ENCODE measurements at places on chromosomes 2 and 18.

DNA sequence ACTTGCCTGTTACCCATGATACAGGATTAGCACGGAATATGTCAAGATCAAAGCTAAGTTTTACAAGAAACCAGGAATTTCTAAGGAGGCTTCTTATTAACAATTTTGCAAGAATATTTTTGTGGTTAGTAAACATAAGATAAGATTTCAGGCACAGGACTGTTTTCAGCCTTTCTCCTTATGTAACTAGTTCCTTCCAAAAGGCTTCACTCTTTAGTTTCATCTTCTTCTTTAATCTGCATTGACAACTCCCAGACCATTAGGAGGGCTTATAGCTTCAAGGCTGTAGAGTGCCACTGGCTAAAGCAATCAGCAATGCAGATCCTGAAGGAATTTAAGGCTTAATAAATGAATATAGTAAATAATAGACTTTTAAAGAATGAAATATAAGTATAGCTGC, 29.3 kb downstream of the SLC14A1 start:
- no peak for DNase-seq

GRCh38 chr18:59218018-59218417, 1.9 kb upstream of the GRP start:
- no peak for DNase-seq

DNA sequence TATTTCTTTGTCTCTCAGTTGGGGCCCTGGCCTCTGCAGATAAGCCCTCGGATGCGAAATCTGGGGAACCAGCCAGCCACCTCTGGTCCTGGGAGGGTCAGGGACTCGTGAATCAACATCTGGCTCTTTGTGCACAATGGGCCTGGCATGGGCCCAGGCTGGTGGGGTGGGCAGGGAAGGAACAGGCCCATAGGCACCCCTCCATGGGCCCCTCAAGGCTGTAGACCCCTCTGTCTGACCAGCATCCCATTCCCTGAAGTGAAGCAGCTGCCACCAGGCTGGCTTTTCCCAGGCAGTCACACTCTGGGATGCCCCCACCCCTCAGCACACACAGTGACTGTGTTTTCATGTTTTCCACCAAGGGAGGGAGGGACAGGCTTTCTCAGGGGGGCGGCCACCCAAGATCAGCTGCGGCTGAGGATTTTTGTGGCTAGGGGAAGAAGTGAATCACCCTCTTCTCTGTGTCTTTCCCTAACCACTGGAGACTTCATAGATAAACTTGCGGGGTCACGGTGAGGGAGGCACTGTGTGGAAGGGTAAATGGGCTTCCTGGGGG, 166.0 kb downstream of the AGAP1 start:
- no peak for DNase-seq

GRCh38 chr18:68282232-68282631, 432.7 kb downstream of the TMX3 start:
- DNase-seq, result no peak

- DNase-seq, result no peak
Measured at GRCh38 chr2:240701736-240702639, 10.3 kb downstream of the AQP12A start.

DNA sequence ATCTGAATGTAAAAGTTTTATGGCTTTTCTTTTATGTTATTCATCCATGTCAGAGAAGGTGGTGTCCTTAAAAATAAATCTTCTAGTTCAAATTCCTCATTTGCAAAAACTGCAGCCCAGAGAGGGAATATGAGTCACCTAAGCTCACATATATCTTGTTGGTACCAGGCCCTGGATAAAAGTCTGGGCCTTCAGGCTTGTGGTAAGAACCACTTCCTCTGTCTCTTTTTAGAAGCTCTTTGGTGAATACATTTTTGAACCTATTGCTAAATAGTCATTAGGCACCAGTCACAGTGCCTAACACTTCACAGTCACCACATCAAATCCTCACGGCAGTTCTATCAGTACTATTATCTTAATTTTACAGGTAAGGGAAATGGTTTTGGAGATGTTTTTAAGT, 199.2 kb downstream of the KCNS3 start:
- peak; percentile 45 for DNase-seq

GRCh38 chr2:45889053-45889452, 237.6 kb downstream of the PRKCE start:
- DNase-seq, result no peak

- no peak for DNase-seq
Measured at GRCh38 chr2:238702276-238703052, 145.4 kb upstream of the TWIST2 start.

- peak; percentile 92 for DNase-seq
Measured at GRCh38 chr2:46332686-46333281, 35.6 kb downstream of the EPAS1 start.

DNA sequence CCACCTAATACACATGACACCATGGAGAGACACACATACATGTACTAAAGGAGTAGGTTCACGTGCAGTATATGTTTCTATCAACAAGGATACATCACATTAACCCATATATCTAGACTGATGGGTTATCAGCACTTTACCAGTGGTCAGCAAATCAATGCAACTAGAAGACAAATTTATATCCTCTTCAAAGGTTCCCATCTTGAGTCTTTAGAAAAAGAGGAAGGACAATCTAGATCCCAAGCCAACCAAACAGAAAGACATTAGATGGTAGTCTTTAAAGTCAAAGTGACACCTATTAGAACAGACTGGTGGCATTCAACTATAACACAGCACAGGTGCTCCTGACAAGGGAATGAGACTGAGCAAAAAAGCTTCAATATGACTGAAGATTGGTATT, 13.8 kb upstream of the SERTAD2 start:
- no peak for DNase-seq

- no peak for DNase-seq
Measured at GRCh38 chr18:53018791-53019190, 678.8 kb downstream of the DCC start.

- no peak for DNase-seq
Measured at GRCh38 chr2:180978903-180979748, 1.3 kb upstream of the UBE2E3 start.

DNA sequence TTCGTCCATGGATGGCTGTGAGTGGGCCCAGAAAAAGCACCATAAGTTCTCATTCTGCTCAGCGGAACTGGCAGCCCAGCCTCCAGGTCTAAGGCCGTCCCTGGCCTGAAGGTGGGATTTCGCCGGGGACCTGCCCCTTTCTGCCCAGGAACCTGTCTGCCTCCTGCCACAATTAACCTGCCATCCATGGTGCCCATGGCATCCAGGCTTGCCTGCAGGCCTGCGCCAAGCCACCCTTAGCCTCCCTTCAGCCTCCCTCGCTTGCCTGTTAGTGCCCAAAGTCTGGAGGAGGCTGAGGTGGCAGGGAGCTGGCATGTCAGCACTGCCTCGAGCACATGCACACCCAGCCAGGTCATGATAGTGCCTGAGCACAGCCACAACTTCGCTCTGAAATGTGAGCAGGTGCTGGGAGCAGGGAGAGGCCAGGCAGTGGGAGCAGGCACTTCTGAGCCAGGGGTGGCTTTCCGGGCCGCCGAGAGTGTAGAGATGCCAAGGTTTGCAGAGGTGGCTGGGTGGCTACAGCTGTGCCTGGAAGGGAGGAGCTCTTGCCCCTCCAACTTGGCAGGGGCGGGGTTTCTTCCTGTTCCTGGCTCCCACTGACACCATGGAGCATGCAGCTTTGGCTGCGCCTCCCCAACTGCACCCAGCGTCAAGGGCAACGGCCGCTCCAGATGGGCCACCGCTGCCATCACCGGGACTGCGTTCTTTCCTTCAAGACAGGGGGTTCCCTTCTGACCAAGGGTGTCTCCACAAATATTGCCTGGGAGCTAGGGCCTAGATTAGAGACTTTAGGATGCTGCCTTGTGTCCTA, 648.9 kb upstream of the VRK2 start:
- no peak for DNase-seq

DNA sequence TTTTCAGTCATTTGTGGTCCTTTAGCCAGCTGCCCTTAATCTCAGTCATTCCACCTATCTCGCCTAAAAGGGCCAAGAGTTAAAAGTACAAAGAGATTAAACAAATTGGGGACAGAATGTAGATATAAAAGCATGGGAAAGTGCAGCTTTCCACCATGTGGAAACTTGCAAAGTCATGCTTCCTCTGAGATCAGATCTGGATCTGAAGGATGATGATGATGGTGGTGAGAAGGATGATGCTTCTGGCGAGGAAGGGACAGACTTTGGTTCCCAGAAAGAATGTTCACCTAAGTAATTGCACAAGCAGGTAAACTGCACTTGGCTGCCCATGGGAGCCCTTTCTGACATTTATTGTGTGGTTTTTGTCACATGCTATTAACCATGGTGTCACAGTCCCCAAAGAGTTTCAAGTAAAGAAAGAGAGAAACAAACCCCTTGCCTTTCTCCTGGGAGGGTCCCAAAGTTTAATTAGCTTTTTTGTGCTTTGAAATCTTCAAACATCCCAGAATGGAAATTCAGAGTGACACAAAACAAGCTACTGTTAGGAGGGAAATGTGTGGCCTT, 34.7 kb downstream of the KLF7 start:
- no peak for DNase-seq

- no peak for DNase-seq
Measured at GRCh38 chr2:79697200-79697599, 184.3 kb downstream of the CTNNA2 start.

DNA sequence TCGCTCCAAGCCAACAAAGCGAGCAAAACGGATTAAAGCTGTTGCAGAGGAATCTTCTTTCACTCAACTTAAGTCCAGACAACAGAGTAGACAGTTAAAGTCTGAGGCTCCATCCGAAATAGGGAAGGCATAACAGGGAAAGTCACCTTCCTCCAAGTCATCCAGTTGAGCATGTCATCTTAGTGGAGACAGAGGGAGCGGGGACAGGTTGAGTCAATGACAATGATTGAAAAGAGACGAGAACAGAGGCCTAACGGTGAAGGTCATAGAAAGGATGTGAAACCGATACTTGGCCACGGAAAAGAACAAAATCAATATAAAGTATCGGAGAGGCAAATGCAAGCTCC, 455 bp downstream of the C18orf32 start:
- DNase-seq, result no peak

- peak; percentile 93 for DNase-seq
Measured at GRCh38 chr2:71452565-71452964, 796 bp upstream of the DYSF start.

GRCh38 chr2:170339750-170340692, 162.1 kb downstream of the MYO3B start:
- no peak for DNase-seq

DNA sequence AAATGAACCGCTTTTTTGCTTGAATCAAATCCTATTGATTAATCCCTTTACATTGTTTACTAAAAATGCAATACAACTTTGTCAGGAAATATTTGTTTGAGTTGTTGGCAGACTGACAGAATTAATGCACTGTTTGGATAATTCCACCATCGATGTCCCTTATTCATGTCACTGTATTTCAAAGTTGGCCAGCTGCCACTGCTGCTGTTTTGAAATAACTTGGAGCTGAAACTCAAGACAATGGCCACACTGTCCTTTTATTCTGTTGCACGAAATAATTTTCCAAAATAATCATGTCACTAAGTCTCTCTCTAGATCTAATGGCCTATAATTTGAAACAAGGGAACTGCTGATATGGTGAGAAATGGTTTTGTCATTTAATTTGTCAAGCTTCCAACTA, 55.2 kb upstream of the PAX3 start:
- no peak for DNase-seq

DNA sequence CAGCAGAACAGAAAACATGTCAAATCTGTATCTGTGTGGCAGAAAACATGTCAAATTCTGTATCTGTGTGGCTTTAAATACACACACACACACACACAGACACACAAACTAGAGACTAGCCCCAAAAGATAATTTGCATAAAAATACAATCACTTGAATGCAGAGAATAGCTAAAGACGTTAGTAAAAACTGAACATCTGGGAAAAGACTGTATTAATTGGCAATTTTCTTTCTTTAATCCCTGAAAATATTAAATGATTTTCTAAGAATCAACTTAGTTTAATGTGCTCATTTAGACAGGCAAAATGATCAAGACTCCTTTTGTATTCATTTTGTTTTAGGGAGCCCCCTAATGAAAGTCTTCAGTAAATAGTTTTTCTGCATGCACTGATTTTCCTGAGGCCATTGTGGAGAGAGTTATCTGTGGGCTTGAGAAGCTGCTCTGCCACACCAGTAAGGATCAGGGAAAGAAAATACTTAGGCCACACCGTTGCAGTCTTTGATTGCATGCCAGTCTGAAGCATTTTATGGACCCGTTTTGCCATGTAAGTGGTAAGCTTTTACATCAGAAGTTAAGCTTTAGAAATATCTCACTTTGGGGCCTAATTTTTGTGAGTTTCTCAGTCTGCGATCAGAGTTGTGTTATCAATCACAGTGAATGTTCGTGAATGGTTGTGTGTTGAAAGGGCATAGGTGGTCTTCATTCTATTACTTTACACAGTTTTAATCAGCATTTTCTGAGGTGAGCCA, 2.2 kb downstream of the SPATS2L start:
- DNase-seq, result no peak

DNA sequence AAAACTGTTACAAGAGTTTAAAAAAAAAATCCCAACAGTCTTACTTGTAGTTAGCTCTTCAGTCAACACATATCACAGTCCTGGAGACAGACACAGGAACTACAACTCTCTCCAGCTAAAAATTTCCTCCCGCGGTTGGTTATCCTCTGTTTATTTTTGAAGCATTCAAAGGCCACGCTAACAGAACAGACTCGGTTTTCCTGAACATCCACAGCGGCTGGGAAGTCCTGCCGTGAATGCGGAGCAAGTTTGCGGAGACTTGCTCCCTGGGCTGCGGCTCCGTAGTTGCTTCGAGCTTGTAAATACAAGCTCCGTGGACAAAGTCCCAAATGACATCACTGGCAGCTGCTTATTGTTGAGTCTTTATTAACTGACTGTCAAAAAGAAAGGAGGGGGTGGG, at the start of gene NCKAP5:
Gene NCKAP5 (minus strand): TSS at position 292 of the 400 bp plus-strand sequence. CDS start 50,937 bp downstream, outside the sequence.
- no peak for DNase-seq

GRCh38 chr2:235958221-235958930, 209.8 kb downstream of the GBX2 start:
- no peak for DNase-seq

DNA sequence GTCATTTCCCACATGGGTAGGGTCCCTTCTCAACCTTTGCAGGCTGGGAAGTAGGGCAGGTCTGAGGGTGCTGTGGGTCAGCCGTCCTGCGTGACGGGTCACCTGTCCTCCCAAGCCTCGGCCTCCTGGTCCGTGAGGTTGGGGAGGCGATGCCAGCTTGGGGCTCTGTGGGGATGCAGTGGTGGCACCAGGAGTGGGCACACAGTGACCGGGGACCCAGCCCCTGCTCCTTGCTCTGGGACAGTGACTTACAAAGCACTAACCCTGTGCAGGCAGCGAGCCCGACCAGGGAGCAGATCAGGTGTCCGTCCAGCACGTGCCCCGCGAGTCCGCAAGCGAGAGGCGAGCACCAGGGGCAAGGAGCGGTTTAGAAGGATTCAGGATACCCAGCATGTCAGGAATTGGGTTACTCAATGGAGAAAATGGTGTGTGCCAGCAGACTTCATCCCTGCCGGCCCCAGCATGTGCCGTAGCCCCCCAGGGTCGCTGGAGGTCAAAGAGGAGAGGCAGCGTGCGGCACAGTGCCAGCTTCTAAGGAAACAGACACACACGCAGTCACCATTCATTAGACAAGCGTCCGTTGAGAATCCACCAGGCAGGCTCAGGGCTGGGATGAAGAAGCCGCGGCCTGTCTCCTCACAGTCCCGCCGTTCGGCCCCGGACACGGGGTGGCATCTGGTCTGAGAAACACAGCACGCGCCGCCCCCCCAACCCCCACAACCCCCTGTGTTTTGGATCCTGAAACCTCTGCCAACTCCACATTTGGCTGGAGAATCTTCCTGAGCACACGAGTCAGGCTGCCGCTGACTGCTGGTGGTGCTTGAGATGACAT, 11.7 kb downstream of the COLEC11 start:
- DNase-seq, result no peak

All from RWPE1 (cell line).